NCI-H1092 (cell line): ENCODE measurements at places on chromosomes 4 and X.

DNA sequence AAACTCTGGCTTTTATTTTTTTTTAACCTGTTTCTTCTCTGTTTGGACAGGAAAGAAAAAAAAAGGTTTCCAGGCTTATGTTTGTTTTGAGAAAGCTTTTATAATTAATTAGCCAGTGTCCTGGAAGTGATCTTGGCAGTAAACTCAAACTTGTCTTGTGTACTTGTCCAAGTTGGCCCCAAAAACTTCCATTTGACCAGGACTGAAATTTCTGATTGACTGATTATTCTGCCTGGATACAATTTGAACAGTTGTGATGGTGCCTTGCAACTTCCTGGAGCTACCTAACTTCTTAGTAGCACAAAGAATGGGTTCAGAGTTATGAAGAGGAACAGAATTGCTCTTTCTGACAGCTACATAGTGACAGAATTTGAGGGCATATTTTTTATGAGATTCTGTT is 62.0 kb downstream of the SLC4A4 start:
- no peak for DNase-seq

- no peak for DNase-seq
Measured at GRCh38 chr4:123471655-123472369, 75.2 kb downstream of the SPRY1 start.

- no peak for DNase-seq
Measured at GRCh38 chr4:56220261-56220660, 167.0 kb downstream of the AASDH start.

DNA sequence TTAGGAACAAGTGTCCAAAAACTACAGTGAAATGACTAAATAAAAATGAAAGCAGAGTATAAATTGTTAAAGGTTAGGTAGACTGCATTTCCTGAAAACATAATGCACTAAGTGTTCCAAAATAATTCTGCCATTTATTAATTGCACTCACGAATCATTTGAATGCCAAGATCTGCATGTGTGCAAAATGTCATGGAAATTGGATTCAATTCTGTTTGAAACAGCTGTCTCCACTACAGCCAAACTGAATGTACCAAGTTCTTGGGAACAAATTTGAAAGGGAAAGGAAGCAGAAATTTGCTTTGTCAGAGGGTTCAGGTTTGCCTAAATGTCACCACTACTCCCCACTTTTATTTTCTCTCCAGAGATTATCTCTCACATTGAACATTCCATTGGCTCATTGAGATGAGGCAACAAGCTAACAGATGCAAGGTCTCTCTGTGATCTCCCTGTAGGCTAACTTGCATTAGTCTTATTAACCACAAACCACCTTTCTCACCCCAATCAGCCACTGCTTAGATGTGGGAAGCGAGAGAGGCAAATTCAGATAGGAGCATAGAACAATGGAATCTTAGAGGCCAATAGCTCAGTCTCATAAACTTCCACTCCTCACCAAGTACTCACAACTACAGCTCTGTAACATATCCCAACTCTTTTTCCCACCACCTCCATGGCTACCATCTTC is 226.6 kb downstream of the KDR start:
- DNase-seq = no peak

DNA sequence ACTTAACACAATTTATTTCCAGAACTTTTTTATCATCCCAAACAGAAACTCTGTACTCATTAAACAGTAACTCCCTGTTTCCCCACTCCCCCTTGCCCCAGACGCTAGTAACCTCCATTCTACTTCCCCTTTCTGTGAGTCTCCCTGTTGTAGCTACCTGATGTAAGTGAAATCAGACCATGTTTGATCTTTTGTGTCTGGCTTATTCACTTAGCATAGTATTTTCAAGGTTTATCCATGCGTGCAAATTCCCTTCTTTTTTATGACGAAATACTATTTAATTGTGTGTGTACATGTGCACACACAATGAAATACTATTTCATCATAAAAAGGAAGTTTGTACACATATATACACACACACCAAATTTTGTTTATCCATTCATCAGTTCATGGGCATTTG is 5.2 kb downstream of the PKD2 start:
- DNase-seq = no peak

GRCh38 chrX:137565921-137566745 is at the start of gene ZIC3:
Gene ZIC3, plus strand, starts transcription at chrX:137566127. Its CDS starts 565 bp downstream, at chrX:137566692.
- DNase-seq = peak; percentile 25

DNA sequence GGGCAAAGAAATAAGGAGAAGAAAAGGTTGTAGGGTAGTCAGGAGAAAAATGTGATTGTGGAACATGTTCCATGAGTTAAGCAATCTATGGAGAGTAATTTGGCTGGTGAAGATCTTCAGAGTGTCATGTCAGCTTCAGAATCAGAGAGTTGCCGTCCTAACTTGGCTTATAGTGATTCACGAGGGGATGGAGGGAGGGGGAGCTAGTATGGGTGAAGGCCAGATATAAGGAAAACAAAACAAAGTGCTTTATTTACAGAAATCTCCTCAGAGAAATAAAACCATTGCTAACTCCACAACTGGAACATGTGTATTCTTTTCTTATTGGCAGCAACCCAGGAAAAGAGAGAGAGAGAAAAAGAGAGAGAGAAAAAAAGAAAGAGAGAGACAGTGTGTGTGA is 256.5 kb upstream of the NRK start:
- DNase-seq = no peak

DNA sequence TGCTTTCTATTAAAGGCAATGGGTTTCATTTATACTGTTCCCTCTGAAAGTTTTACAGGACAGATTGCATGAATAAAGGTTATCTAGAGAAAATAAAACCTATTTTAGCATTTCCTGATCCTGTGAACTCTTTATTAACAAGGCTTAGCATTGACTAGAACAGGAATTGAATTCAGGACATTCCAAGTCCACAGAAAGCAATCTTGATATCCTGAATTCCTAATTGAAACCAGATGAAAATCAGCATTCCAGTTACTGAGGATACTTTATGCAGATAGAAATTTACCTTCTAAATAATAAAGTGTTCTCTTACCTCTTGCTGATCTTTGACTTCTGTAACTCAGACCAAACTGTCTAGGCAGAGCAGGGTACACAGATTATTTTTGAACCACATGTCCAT is 151.4 kb downstream of the ZNF518B start:
- no peak for DNase-seq

- no peak for DNase-seq
Measured at GRCh38 chrX:121975671-121976070, 928.3 kb downstream of the GLUD2 start.

DNA sequence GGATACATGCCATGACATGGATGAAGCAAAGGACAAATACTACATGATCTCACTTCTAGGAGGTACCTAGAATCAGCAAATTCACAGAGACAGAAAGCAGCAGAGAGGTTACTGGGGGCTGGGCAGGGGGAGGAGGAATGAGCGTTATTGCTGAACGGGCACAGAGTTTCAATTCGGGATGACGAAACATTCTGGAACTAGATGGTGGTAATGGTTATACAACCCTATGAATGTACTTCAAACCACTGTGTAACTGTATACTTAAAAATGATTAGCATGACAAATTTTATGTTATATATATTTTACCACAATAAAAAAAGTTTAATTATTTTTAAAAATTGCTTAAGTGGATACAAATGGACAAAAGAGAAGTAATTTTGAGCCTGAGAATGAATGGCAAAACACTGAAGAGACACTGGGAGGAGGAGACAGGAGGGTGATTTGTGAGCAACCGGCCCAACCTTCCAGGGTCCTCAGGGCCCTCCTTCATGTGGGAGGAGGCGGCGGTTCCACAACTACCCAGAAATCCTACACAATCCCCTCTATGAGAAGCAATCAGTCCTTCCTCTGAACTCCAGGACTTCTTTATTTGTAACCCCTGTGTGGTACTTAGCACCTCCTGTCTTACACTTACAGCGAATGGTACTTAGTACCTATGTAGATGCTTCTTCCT is 14.1 kb downstream of the ACSL1 start:
- no peak for DNase-seq

DNA sequence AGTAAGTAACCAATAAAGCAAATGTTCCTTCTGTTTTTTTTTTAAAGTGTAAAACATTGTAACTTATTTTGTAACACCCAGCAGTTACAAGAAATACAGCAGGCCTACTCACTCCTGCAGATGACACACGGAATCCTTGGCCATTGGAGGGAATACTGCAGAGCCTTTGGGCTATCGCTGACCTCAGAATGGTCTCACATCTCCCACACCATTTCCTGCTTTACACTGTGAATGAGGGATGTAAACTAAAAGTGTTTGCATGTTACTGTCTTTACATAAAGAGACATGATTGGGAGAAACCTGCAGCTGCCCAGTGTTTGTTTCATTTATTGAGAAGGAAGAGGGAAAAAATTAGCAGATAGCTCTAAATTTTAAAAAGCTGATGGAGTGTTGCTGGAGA is 64.1 kb downstream of the USP46 start:
- DNase-seq = no peak

GRCh38 chrX:17697191-17697590 is 40.1 kb upstream of the SCML1 start:
- DNase-seq = no peak

- no peak for DNase-seq
Measured at GRCh38 chr4:148171596-148171995, 270.6 kb downstream of the NR3C2 start.
